ENCODE measurements at places on chromosomes 6 and 20. TPM values are rescaled to one million over a fixed set of nuclear protein-coding genes. Genes with fewer than 3 reads are reported as not detected.

Gene EFCAB8
- 0.83 TPM for total RNA-seq

Gene CD164
- total RNA-seq = 223 TPM

Gene GJA1
- total RNA-seq = not detected

Gene C20orf204
- 3.1 TPM for total RNA-seq

Gene SLC17A9
- 9.7 TPM for total RNA-seq

Gene ATP5F1E
- total RNA-seq = 82.2 TPM

Gene PGBD1
- total RNA-seq = 1.9 TPM

Gene BMP5
- not detected for total RNA-seq

Gene GPX5
- total RNA-seq = not detected

Gene BPIFB2
- not detected for total RNA-seq

Gene LY6G6D
- total RNA-seq = not detected

Gene SLC17A3
- total RNA-seq = 0.43 TPM

Gene APOM
- 2.9 TPM for total RNA-seq

Gene PTPRT
- total RNA-seq = not detected

Gene TBXT
- total RNA-seq = not detected

Gene ERVFRD-1
- not detected for total RNA-seq

Gene NMBR
- total RNA-seq = not detected

Gene TP53INP2
- total RNA-seq = 2.3 TPM

Gene NKX2-4
- not detected for total RNA-seq

Gene CNKSR3
- total RNA-seq = 0.12 TPM

Gene KCNK5
- total RNA-seq = 16.5 TPM

Gene PSORS1C1
- not detected for total RNA-seq

Gene DYNLT2
- total RNA-seq = 2.1 TPM

Gene FOXA2
- not detected for total RNA-seq

Gene NKAPL
- total RNA-seq = not detected

Gene GTSF1L
- not detected for total RNA-seq

Gene TGM2
- total RNA-seq = not detected

Gene DCDC2
- total RNA-seq = 0.31 TPM

Data from activated CD4-positive, alpha-beta memory T cell treated with anti-CD3 and anti-CD28 coated beads for 36 hours (primary cell).